ENCODE measurements at places on chromosomes 4 and X.

- no peak for DNase-seq
These were observed 70.1 kb downstream of the GABRB1 start for GRCh38 chr4:47101453-47101852.

DNA sequence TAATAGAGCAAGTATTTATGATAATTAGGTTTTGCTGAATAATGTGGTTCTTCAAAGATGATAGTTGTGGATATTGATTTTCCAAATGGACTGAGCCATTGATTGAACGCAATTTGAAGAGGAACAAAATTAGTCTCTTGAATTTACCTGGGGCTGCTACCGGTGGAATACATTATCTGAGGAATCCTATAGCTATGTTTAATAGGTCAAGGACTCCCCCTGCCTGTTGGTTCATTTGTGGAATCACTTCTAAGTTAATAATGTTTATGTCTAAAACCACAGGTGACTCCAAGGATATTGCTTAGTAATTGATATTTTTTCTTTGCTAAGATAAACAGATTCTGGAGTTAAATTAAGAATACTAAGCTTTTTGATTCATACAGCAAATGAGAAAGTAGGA is 576.0 kb upstream of the PABPC4L start:
- no peak for DNase-seq

- no peak for DNase-seq
These were observed 93.4 kb downstream of the FRAS1 start for GRCh38 chr4:78150543-78150864.

- DNase-seq = no peak
These were observed 350.9 kb downstream of the PCDH18 start for GRCh38 chr4:137181293-137181899.

DNA sequence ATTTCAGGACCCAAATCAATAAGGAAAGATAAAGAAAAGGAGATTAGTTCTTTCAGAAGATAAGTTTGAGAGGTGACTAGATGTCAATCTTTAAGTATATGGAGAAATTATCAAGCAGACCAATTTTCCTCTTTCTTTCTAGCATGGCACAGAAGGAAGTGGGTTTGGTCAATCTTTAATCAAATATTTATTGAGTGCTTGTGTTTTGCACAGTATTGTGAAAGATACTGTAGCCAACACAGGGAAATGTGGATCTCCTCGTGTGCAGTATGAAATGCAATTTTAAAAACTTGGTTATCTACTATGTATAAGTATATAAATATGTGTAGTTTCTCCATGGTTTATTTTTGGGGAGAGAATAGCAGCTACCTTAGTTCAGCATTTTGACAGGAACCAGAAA is 655.2 kb downstream of the RAPGEF2 start:
- no peak for DNase-seq

GRCh38 chr4:67549123-67549522 is 3.8 kb upstream of the CENPC start:
- no peak for DNase-seq

- DNase-seq = no peak
These were observed 61.1 kb downstream of the MAOA start for GRCh38 chrX:43717161-43717560.

GRCh38 chr4:142041788-142042187 is 405.4 kb downstream of the IL15 start:
- no peak for DNase-seq

- no peak for DNase-seq
These were observed 58.0 kb downstream of the FUNDC1 start for GRCh38 chrX:44484607-44485146.

DNA sequence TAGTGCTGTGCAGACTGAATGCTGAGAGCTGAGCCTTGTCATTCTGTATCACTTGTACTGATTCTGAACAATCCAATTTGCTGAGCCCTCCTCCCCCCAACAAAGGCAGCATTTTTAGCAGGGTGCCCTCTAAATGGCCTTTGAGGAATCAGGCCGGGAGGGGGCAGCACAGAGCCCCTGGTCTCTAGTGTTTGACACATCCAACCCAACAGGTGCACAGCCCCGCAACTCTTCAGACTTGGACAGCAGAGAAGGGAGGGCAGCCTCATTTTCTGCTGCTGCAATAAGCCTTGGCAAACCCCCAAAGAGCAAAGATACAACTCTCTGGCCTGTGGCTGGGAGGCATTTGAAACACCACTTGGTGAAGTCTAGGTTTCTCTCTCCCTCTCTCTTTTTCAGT is 3.4 kb downstream of the ATP1B4 start:
- DNase-seq = peak; percentile 47

GRCh38 chr4:114287079-114287696 is 307.7 kb upstream of the ARSJ start:
- DNase-seq = peak; percentile 84

GRCh38 chrX:153937056-153937455 is 2.2 kb upstream of the NAA10 start:
- DNase-seq = no peak

GRCh38 chr4:76219299-76220055 is 5.9 kb upstream of the SCARB2 start:
- no peak for DNase-seq

DNA sequence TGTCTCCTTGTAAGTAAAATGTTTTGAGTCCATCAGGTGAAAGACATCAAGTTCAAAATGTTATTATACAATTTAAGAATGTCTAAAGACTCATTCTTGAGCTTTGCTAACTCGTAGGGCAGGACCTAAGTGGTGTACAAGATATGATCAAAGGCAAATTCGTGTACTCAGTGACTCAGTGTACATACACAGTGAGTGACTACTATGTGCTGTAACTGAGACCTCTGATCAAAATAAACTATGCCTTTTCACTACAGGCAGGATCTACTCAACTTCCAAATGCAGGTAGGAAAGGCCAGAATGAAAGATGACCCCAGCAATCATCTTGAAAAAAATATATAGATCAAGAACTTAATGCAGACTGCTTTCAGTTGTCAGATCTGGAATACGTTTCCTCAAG is 49.9 kb downstream of the ADGRG2 start:
- no peak for DNase-seq

DNA sequence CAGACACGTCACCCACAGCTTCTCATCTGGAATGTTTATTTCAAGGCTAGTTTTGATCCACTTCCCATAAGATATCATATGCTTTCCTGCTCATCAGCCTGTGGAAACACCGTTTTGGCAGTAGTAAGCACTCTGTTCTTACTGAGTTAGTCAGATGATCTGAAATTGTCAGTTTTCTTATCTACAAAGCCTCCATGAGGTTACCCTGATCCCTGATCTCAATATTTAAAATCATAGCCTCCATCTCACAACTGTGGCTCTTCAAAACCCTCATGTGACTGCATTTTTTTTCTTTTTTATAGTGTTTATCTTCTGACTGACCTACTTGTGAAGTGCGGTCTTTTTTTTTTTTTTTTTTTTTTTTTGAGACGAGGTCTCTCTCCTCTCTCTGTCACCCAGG is 22.7 kb downstream of the BST1 start:
- DNase-seq = no peak

DNA sequence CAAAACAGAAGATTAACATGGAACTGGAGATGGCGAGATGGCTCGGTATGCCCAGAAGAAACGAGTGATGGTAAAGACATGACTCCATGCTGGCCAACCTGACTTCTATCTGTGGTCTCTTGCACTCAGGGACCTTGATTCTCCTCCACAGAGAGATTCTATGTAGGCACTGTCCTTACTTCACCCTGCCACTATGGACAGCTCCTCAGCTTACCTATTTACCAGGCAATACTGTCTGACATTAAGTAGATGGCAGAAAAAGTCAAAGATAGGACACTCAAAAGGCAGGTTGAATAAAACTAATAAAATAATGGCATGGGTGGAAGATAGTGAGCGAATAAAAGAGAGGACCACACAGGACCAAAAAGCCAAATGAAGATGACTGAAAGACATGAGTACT is 35.2 kb upstream of the NDNF start:
- DNase-seq = no peak

Data from right lobe of liver (tissue), 6 donors.